ENCODE measurements at places on chromosomes 16 and 17.

- no peak for DNase-seq
Measured at GRCh38 chr16:31331141-31331764, 23.7 kb upstream of the ITGAX start.

GRCh38 chr17:83138820-83139219, 59.4 kb downstream of the METRNL start:
- DNase-seq: no peak

DNA sequence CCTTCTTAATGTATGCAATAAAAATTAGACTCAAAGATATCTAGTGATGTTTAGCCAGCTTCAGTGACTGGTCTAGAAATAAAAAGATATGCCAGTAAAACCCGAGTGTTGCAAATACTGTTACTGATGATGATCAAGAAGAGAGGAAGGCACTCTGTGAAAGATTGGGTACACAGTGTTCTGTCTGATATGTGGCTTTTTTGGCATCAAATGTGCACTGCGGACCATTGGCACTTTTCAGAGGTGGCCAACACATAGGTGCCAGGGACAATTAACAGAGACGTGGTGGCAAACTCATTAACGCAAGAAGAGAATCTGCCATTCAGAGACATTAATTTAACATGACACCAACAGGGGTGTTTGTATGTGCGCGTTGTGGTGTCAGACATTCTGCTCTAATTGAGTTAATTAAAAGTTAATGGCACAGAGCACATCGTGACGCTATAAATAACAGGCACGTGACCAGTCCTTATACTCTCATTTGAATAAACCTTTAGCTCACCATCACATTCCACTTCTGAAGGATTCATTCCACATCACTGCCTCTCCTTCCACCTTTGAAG, 549.3 kb upstream of the HSBP1 start:
- DNase-seq: no peak

- DNase-seq: no peak
Measured at GRCh38 chr17:48961516-48962233, 6.7 kb downstream of the GIP start.

DNA sequence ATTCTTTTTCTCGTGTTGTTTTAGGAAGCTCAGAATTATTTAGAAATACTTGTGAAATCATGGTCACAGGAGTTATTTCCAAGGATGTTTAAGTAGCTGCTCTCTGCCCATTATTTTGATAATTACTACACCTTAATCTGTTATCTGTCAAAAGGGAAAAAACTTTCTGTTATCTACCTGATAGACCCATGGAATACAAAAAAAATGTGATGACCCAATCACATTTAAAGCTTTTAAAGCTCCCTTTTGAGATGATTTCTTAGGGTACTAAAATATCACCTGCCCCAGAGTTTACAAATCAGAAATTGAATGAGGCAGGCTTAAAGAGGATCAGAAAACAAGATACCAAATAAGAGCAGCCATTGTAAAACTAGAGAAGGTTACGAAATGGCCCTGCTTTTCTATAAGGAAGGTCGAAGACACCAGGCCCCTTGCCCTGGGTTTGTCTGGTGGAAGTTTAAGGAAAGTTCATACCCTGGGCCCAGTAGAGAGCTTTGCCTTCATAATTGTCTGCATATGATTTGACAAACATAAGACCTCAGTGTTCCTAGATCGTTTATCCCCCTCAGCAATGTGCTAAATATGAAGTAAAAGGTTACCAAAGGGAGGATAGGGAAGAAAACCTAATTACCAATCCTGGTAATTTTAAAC, 149.9 kb upstream of the TBX2 start:
- DNase-seq: no peak

GRCh38 chr16:12178251-12178990, 201.9 kb downstream of the SNX29 start:
- DNase-seq: peak; percentile 63

DNA sequence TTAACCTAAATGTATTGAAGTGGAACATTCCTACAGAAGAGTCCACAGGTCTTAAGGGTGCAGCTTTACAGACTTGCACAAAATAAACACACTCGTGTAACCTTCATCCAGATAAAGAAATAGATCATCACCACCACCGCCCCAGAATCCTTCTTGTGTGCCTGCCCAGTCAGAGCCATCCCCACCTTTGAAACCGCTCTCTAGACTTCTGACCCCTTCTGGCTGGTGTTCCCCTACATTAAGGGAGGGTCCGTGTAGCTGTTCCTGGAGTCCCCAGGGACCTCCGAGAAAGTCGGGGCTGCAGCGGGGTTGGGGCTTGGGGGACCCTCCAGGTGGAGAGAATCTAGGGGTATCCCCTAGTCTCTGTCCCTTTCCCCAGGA, 9.4 kb downstream of the TBX4 start:
- no peak for DNase-seq

DNA sequence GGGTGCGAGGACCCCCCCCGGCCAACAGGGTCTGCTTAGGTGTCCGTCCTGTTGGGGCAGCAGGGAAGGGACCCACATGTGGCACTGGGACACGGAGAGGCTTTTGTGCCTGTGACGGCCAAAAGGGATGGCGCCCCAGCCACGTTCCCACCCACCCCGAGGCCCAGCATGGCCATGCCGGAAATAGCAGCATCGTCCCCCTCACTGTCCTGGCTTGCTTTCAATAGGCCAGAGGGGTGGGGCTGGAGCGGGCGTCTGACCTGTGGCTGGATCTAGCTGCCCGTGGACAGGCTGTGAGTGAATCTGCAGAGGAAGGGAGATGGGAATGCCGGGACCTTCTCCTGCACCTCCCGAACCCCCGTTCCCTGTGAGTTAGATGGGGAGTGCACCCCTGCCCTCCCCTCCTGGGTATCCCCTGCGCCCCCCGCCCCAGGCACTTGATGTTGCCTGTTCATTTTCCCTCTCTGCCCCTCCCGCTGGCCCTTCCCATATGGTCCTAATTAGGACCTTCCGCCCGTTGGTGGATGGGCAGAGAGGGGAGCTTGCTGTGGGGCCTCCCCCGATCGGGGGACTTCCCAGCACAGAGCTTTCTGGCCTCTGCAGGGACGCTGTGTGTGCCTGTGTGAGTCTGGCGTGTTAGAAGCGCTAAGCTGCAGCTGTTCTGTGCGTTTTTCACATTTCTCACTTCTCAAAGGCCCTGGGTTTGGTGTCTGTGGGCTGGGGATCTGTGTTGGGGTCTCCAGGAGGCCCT, 292.8 kb downstream of the SEC14L1 start:
- peak; percentile 77 for DNase-seq

- no peak for DNase-seq
Measured at GRCh38 chr16:11556214-11556819, 30.4 kb downstream of the LITAF start.

DNA sequence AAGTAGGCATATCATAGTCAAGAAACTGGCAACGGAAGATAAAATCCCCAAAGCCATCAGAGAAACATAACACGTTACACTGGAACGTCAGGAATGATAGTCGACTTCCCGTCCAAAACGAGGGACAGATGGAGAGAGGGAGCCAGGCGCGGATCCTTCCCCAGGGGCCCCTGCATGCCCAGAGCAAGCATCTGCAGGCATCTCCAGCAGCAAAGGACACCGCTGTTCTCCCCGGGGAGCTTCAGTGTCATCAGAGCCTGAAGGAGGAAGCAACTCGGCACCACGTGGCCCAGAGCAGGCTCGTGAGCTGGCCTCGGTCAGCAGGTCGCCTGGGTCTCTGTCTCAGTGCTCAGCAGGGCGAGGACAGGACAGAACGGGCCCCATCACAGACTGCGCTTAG, 50.1 kb downstream of the LMF1 start:
- DNase-seq: peak; percentile 28

DNA sequence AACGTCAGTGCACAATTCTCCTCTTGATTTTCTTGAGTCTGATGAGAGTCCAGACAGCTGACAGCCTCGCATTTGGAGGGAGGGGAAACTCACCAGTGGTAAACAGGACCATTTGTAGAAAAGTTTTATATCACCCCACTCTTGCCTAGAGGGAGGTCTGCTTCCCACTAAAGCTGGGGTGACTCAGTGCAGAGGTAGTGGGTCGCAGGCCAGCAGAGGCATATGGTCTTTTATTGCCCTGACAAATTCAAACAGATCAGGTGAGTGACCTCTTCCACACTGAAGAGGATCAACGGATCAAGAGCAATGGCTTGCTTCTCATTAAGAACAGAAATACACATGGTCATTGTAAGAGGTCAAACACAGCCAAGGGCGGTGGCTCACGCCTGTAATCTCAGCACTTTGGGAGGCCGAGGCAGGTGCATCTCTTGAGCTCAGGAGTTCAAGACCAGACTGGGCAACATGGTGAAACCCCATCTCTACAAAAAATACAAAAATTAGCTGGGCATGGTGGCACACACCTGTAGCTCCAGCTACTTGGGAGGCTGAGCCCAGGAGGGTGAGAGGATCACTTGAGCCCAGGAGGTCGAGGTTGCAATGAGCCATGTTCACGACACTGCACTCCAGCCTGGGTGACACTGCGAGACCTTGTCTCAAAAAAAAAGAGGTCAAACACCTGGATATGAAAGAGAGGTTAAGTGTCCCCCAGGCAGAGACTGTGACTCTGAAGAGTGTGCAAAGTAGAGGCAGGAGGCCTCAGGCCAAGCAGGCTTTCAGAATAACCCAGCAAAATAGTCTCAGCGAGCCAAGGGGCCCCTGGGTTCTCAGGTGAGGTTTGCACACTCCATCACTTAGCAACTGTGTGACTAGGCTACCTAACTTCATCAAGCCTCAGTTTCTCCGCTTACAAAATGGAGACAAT, 56.5 kb upstream of the ERN1 start:
- DNase-seq: no peak

- DNase-seq: no peak
Measured at GRCh38 chr17:35449371-35449931, 885 bp upstream of the SLFN13 start.

DNA sequence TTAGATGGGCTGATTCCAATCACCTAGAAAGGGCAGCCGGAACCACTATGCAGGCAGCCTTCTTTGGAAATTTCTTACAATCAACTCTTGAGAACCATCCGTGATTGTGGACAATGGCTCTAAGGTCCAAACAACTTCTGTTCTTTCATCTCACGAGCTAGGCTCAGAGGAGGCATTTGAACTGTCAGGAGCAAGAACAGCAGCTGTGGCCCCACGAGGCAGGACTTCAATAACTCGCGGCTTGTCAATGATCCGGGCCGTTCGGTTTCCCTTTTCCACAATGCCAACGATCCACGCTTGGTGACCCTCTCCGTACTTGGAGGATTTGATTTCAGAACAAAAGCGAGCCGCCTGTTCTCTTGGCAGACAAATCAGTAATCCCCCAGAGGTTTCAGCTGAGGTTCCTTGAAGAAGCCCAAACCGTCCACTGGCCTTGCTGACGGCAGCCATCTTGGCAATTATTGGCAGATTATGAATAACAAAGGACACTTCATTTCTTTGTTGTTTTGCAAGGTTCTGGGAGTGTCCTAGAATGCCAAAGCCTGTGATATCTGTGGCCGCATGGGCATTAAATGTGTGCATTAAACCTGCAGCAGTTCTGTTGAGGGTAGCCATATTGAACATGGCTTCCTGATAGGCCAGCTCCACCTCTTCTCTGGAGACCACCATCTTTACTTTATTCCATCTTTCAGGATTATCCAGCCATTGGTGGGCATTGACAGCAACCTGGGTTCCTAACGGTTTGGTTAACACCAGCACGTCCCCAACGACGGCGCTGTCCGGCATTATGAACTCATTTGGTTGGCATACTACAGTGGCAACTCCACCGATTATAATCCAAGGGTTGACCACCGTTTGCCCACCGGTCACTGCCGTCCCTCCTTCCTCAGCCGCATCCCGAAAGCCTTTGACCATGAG, 1.2 kb downstream of the SEPHS2 start:
- no peak for DNase-seq

DNA sequence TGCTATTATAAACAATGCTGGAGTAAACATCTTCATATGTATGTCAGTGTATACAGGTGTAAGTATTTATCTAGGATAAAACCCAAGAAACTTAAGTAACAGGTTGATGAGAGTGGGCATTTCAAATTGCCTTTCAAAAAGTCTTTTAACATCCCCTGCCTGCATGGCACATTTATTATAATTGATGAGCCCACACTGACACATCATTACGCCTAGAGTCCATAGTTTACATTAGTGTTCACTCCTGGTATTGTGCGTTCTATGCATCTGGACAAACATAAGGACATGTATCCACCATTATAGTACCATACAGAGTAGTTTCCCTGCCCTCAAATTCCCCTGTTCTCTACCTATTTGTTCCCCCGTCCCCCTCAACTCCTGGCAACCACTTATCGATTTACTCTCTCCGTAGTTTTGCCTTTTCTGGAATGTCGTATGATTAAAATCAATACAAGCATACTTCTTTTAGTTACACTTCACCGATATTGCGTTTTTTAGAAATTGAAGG, 53.7 kb downstream of the NACA2 start:
- DNase-seq: no peak

DNA sequence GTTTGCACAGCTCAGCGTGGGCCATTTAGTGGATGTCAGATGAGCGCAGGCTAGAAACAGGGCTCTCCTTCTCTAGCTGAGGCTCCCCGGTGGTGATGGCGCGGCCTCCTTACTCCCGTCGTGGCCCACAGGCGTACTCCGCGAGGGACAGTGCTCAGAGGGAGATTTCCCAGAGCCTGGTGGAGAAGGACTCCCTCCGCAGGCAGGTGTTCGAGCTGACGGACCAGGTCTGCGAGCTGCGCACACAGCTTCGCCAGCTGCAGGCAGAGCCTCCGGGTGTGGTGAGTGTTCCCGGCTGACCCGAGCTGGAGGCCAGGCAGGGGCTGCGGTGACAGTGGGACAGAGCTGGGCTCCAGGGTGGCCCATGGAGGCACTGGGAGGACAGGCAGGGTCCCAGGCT, 21.4 kb downstream of the CARD14 start:
- no peak for DNase-seq

- no peak for DNase-seq
Measured at GRCh38 chr16:79598063-79598347, 2.5 kb downstream of the MAF start.

DNA sequence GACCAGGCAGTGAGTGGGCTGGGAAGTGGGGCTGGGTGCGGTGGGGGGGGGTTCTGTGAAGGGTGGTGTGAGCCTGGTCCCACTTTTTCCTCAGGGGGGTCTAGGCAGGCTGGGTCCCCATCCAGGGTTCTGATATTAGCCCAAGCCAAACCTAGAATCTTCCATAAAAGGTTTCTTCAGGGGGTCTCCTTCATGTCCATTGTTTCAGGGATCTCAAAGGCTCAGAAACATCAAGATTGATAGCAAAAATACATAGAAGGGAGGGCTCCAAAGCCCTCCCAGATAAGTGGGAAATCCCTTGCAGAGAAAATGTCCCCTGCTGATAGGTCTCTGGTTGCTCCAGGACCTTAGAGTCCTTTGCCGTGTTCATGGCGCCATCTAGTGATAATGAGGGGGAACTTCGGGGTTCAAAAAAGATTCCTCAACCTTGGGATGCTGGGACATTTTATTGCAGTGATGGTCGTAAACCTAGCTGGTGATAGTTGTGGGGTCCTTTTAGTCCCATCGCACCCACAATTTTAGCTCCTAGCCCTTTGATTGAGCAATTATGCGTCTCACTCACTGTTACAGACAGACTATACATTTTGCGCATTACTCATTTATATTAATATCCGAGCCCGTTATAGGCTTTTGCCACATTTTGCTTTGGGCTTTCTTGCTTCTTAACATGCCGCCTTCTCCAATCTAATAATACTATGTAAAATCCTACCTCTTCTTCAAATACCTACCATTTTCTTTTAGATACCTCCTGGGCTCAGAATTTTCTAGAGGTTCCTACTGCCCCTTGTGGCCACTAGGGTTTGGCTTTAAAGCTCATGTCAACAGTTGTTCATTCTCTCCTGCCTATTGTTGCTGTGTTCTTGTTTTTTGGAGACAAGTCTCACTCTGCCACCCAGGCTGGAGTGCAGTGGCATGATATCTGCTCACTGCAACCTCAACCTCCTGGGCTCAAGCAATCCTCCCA, 35.1 kb downstream of the IGF2BP1 start:
- DNase-seq: peak; percentile 30

All from uterus (tissue), 4 donors.